A549 treated with Hydrocortisone at 1 μM for 4 hours (cell line): ENCODE measurements at places on chromosomes 11 and 22. TPM values are rescaled to one million over a fixed set of nuclear protein-coding genes. Genes with fewer than 3 reads are reported as not detected.

RAG2 gene
- not detected in 5 replicates for total RNA-seq

ACR gene
- total RNA-seq = 0.13 to 0.15 TPM in 2 of 5 replicates, not detected in the others

NAALAD2 gene
- 0.03 TPM in 1 of 5 replicates, not detected in the others for total RNA-seq

DNAJB7 gene
- not detected in 5 replicates for total RNA-seq

UEVLD gene
- 17.3 to 27.0 TPM (median 20.4 TPM) in 5 replicates for total RNA-seq

CCDC73 gene
- 0.03 to 0.07 TPM in 2 of 5 replicates, not detected in the others for total RNA-seq

SAA1 gene
- 2.4 to 4.0 TPM (median 3.4 TPM) in 5 replicates for total RNA-seq

OR8D4 gene
- total RNA-seq = not detected in 5 replicates
